ENCODE measurements at places on chromosomes 3 and 15.

DNA sequence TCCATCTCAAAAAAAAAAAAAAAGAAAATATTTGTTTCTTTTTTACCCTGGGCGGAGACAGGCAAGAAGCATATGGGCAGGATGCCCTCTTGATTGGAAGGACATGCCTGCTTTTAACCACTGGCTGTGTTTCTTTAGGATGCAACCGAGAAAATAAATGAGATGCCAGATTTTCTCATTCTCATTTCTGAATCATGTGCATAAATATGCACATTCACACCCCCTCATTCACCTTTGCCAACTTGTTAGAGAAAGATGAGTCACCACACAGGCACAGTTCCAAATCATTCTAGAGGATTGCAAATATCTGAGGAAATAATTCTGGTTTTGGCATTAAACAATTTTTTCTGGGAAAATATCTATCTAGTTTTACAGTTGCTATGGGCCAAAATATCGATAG lies 3.3 kb downstream of the LIPH start:
- DNase-seq = no peak

DNA sequence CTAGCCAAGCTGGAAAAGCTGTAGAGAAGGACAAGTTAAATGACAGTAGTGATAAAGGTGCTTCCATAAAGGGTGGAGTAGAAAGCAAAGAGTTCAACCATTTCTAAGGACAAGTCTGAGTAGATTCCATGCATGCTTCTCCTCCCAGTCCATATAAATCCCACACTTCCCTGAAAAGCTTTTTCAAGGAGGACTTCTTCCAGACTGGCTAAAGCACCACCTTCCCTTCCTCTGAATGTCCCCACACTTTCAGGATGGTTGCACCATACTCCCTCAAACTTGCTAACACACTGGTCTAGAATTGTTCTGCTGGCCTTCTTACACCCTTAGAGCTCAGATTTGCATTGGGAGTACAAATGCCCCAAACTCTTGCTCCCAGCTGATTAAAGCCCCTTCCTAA lies 40.9 kb downstream of the FBN1 start:
- DNase-seq = no peak

- DNase-seq = no peak
These were observed 24.0 kb downstream of the PSTPIP1 start for GRCh38 chr15:77018796-77019505.

GRCh38 chr15:99568625-99569352 lies 3.0 kb downstream of the MEF2A start:
- no peak for DNase-seq

DNA sequence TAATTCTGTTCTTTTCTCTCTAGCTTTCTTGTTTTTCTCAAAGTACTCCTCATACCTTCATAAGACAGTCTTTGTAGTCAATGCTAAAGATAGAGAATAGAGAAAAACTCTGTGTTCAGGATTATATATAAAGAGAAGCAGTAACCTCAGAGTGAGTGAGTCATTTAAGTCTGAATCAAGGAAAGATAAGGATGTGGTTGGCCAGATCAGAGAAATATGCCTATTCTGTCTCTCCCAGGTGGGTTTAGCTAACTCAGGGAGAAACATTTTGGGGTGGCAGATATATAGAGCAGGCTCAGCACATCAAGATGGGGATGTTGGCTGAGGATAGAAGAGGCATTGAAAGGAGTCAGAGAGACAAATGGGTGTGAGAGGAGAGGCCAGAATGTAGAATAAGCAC lies 31.4 kb downstream of the GTF2E1 start:
- no peak for DNase-seq

- no peak for DNase-seq
These were observed 21.9 kb upstream of the SEC13 start for GRCh38 chr3:10342781-10343180.

- DNase-seq = no peak
These were observed 46.0 kb downstream of the ITGA11 start for GRCh38 chr15:68385671-68386586.

DNA sequence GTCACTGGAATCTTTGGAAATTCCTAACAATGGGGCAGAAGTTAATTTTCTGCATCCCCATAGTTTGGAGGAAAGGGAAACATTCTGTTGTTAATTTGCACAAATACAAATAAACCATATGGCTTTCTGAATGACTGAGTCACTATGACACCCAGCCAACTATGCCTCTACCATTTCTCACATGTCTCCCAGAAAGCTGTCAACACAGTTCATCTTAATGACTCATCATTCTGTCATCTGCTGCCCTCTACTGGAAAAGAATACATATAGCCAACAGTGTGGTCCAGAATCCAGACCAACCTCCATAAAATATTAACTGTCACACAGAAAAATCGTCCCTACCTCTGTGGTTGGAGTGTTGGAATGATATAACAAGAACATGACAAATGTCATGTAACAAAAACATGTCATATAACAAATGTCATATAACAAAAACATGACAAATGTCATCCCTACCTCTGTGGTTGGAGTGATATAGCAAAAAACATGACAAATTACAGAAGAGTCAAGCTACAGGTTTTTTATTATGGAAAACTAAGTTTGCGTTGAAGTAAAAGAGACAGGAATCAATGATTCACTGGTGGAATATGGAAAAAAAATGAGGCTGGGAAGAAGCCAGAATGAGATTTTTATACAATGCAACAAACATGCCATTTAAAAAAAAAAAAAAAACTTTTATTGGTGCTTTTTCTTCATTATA lies 47.7 kb upstream of the GYG1 start:
- DNase-seq = no peak

GRCh38 chr3:40097131-40098117 lies 212.1 kb upstream of the EIF1B start:
- DNase-seq = no peak

DNA sequence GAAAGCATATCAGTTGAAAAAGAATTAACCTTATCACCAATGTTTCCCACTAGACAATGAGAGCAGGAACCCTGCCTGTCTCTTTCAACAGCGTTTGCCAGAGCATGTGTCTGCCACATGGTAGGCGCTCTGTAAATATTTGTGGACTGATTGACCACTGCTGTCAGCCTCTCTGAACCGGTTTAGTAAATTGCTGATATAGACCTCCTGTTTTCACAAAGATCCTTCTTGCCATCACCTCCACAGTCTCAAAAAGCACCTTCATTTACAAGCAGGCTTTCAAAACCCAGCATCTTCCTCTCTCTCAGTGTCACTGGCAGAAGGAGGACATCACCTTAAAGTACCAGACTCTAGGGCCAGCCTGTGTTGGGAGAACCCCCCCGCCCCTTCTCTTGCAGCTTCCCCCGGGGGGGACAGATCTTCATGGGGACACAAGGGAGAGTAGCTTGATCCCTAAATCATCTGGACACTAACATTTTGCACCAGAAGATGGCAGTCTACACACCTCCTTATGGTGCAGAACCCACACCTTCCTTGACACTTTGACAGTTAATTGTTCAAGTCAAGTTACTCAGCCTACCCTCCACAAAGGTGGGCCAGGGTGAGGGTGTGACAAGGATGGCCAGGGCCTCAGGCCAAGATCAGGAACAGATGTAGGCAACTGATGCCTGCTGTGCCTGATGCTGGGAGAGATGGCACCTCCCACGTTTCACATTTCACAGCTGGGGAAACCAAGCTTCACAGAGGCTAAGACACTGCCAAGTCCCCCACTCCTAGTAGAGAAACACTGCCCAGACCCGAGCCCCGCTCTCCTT lies 37.8 kb upstream of the USP3 start:
- DNase-seq = no peak

DNA sequence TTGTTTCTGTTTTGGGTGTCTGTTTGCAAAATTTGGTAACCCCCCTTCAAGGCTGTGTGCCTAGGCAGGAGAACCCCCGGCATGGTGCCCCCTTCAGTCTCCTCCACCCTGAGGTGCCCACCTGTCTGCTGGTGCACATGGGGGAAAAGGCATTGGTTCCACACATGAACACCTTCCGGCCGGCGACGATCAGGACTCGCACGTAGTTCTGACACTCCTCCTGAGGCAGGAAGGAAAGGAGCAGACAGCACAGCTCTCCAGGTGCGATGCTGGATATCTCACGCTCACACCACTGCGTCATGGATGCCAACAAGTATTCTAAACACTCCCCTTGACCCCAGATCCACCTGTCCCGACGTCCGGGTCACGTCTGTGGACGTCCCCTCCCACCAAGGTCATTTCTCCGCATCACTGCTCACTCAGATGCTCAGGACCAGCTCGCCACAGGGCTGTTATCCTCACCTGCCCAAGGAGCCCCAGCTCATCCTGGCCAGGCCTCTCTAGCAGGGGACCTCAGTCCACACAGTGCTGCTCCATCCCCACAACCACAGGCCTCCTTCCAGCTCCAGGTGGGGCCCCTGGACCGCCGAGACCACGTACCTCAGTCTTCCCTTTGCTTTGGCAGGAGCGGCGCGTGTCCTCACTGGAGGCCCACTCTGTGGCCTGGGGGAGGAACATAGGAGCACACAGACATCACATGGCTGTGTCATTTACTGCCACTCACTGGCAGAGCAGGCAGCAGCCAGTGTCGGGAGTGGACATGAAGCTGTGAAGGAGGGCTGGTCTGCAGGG lies 99.0 kb downstream of the SEMA5B start:
- no peak for DNase-seq

DNA sequence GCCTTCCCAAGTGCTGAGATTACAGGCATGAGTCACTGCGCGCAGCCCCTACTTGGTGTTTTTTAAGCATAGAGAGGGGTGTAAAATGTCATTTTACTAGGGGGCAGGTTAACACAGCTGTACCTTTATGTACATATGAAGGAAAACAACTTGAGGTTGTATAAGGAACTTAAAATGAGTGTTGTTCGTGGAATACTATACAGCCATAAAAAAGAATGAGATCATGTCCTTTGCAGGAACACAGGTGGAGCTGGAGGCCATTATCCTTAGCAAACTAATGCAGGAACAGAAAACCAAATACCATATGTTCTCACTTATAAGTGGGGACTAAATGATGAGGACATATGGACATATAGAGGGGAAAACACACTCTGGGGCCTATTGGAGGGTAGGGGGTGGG lies 256.2 kb upstream of the C2CD4B start:
- DNase-seq = no peak

GRCh38 chr3:99012051-99012450 lies 110.6 kb upstream of the DCBLD2 start:
- DNase-seq = no peak

DNA sequence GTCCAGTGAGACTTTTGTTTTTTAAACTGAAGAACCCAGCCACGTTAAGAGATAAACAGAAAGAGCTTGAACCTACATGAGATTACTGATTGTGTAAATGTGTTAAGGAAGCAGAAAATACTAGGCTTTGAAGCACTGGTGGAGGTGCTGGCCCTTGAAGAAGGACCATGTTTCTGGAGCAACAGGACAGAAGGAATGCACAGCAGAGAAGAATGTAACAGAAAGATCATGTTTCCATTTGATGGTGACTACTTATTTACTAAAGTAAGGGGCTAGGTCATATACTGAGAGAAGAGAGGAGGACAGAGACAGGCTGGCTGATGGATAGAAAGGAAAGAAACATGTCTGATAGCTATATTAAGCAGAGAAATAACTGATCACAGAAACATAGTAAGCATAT lies 88.8 kb downstream of the CLASP2 start:
- DNase-seq = no peak

GRCh38 chr3:157043771-157044170 lies 116.2 kb downstream of the CCNL1 start:
- no peak for DNase-seq

DNA sequence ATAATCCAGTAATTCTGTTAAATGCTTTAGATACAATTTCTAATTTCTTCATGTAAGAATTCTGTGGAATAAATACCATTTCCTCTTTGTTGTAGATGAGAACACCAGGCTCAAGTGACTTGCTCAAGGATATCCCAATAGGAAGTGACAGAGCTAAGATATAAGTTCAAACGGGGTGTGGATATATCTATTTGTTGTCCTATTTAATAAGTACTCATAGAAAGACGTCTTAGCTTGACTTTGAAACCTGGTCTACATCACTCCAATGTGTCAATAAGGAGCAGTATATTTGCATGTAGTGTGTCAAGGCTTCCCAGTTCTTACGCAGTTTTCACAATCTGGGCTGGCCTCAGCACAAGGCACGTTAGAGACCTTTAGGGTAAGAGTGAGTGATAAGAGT lies 4.7 kb upstream of the GCSAM start:
- DNase-seq = no peak

- no peak for DNase-seq
These were observed 10.4 kb downstream of the NR2F2 start for GRCh38 chr15:96340598-96341512.

GRCh38 chr3:133377396-133377795 lies 22.5 kb upstream of the BFSP2 start:
- no peak for DNase-seq

DNA sequence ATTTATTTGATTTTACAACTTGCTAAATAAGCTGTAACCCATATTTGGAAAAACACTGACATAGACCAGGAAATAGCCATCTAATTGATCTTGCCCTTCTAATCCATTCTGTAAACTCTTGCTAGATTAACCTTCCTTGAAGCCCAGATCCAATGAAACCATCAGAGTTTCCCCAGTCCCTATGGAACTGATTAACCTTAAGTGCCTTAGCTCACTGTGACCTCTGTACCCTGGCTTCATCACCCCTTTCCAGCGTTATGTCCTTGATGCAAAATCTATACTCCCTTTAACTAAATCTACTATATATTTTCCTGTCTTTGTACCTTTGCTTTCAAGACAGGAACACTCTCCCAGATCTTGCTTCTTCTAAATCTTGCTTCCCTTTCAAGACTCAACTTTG lies 42.9 kb upstream of the CADPS start:
- no peak for DNase-seq

- no peak for DNase-seq
These were observed 96.7 kb upstream of the NECTIN3 start for GRCh38 chr3:110974902-110975301.

DNA sequence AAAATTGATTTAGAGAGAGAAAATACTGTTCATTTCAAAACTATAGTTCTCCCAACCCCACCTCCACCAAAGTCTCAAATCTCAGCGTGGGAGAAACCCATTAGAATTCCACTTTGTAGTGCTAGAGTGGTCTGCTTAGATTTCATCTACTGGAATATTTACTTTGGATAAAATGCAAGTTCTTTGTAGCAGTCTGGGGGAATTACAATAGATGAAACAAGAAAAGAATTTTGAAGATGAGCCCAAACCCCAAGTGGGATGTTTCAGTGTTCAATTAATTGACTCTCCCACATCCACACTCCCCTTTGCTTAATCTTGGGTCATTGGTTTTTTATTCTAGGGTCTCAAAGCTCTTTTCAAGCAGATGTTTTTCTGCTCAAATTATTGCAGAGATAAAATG lies 97.8 kb downstream of the RPL22L1 start:
- DNase-seq = no peak

Measured in activated T-helper 1 cell treated with anti-CD3 and anti-CD28 coated beads, Interleukin-2, amount 50 U/mL, for 16 hours (primary cell).